ENCODE measurements at places on chromosomes 1 and 21.

GRCh38 chr1:197618061-197618460 is 157.2 kb downstream of the DENND1B start:
- no peak for DNase-seq

DNA sequence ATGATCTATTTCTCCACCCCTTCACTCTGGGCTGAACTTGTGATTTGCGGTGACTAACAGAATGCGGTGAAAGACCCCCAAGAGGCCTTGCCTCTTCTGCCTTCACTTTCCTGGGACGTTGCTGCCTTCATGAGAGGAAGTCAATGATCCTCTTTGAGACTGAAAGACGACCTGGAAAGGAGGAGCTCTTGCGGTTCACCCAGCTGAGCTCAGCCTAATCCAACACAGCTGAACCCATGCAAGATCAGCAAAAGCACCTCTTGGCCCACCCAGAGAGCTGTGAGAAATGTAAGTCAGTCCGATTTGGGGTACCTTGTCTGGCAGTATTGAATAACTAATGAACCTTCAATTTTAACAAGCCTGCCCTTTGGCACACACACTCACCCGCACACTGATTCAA is 767.4 kb upstream of the TPTE start:
- no peak for DNase-seq

DNA sequence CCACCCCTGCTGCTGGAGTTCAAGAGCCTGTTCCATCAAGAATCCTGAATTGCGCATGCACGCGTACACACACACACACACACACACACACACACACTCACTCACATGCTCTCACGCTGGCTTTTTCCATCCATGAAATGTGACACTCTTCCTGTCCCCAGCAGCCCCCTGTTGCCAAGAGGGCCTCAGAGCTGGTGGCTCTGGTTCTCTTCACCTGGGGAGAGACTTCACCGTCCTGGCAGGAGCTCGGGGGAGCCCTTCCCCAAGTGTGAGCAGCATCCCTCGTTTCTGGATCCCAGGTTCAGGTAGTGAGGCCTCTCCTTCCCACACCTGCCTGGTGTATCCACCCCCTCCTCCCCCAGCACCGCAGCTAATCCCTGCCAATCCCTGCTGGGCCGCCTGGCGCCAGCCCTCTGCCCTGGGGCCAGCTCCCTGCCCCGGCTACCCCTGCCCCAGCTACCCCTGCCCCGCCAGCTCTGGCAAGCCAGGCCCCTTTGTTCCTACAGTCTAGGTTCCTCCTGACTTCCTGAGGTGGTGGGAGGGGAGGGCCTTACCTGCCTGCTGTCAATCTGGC is 9.9 kb downstream of the PLOD1 start:
- no peak for DNase-seq

DNA sequence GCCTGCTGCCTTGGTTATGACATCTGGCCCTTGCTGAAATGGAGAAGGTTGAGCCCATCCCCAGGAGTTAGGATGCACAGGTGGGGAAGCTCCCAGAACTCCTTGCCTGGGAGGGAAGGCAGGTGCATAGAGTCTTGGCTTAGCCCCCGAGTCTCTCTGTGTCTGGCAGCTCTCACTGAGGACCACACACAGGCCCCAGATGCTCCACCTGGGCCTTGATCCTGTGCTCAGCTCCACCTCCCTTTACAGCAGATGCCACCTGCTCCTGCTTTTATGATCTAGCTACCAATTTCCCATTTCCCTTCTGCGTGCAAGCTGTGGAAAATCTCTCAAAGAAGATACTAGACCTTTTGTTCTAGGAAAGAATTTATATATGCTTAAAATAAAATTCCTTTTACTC is 28.8 kb upstream of the KCNJ6 start:
- DNase-seq = no peak

- DNase-seq = no peak
Measured at GRCh38 chr21:32413697-32414578, 1.4 kb downstream of the EVA1C start.

- DNase-seq = no peak
Measured at GRCh38 chr1:110888049-110888448, 15.1 kb downstream of the CD53 start.

DNA sequence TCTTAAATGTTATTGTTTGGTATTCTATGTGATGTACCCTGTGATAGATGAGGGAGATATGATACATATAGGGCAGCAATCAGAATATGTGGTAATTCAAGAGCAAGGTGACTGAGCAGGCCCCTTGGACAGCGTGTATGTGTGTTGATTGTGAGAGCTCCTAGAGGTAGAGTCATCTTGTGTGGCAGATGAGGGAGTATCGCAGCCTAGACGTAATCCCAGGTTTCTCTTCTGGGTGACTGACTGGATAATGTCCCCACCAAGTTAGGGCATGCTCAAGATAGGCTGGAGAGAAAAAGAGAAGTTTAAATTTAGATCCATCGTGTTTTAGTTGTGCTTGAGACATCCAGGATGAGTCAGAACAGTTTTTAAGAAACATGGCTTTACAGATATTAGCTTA is 185.3 kb downstream of the ZP4 start:
- no peak for DNase-seq

- DNase-seq = no peak
Measured at GRCh38 chr1:66642992-66643391, 109.0 kb downstream of the SGIP1 start.

- no peak for DNase-seq
Measured at GRCh38 chr1:176987016-176987415, 177.5 kb downstream of the ASTN1 start.

- no peak for DNase-seq
Measured at GRCh38 chr1:190881064-190881463, 403.4 kb upstream of the BRINP3 start.

DNA sequence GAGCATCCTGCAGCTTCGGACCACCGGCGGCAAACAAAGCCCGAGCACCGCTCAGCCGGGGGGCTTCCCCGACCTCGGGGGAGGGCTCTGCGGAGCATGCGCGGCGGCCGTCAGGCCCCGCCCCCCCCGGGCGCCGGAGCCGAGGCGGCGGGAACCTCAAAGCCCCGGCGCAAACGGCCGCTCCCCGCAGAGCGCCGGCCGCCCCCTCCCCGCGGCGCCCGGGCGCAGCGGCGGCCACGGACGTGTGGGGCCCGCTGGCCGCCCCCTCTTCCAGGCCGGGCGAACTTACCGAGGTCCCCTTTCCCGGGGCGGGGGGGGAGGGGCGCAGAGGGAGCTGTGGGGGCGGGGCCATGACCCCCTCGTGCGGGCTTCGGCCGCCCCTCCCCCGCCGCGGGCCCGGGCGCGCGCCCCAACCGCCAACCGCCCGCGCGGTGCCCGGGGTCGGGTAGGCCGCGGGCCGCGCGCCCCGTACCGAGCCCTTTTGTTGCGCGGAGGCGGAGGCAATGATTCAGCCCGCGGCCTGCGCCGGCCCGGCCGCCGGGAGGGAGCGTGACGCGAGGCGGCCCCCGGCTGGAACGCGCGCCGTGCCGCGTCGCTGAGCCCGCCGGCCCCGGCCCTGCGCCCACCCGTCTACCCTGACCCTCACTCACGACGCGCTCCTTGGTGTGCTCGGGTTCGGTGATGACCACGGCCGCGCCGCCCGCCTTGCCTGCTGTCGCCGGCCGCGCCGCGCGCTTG is 1.7 kb downstream of the RCC2 start:
- peak; percentile 61 for DNase-seq

DNA sequence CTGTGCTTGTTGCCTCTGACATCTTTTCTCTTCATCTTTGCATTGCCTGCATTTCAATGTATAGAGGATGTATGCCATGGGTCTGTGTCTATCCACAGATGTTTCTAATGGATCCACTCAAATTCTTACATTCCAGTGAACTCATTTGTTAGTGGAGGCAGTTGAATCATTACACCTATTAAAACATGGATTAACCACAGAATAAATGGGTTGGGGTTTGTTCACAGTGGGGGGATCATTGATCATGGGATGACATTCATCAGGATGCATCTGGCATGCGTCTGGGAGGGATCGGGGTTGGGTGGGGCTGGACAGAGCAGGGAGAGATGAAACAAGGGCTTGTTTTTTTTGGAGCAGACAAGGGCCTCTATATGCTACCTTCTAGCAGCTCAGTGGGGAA is 182.5 kb downstream of the RHOU start:
- DNase-seq = no peak

- peak; percentile 33 for DNase-seq
Measured at GRCh38 chr1:50968821-50969610, 1.0 kb upstream of the CDKN2C start.

- DNase-seq = no peak
Measured at GRCh38 chr1:5906966-5907365, 85.3 kb downstream of the NPHP4 start.
